ENCODE measurements at places on chromosomes 2 and 18.

- DNase-seq = no peak
Measured at GRCh38 chr2:228945710-228946109, 325.4 kb downstream of the PID1 start.

DNA sequence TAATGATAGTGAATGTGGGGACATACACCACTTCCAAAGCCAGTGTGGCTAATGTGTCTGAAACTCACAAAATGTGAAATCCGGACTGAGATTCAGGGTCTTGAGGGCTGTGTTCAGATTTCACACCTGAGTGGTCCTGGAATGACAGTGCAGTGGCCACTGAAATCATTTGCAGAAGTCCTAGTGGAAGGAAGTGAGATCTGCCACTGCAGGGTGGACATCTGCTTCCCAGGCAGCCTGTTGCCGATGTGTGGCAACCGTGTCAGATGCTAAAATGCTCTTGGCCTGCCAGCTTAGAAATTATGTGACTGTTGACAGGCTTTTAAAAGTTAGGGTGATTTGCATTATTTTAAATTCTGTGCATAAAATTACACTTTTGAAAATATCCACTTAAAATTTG lies 77.8 kb upstream of the TMEM200C start:
- DNase-seq = no peak

GRCh38 chr2:95669441-95669991 lies 77.7 kb downstream of the TRIM43 start:
- DNase-seq = no peak

DNA sequence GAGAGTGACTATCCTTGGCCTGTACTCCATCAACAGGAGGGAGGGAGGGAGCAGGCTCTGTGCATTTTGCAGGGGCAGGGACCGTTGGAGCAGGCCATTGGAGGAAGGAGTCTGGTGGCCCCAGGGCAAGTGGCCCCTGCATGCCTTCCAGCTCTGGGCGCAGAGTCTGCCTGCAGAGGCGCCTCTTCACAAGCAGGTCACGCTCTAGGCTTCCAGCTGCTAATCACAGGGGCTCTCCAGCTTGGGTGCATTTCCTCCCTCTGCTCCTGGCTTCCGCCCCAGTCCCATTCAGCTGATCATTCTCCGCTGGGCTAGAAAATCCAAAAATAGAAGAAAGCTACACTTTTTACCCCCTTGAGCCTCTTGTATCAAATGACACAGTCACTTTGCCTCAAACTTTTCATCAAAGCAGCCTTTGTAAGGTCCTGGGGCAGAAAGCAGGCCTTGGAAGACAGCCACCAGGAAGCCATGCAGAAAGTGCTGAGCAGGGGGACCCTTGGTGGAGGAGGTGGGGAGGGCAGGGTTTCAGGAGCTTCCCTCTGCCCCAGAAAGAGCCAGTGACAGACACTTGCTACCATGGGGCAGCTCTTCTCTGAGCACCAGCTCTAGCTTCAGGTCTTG lies 11.3 kb downstream of the TMEM247 start:
- no peak for DNase-seq

DNA sequence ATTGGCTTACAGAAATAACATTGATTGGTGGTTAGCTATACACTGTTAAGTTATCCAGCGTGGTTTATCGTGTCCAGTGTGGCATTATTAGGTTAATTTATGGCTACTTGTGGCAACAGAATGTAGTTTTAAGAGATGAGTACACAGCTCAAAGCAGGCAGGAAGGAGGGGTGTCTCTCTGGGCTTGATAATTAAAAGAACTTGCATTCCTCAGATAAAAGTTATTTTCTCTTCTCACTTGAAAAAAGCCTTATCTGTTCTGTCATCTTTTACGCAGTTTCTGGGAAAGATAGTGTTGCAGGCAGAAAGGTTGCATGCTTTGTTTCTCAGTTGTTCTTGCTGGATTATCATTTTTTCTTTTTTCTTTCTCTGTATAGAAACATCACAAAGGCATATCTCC lies 154.4 kb upstream of the COL3A1 start:
- no peak for DNase-seq

DNA sequence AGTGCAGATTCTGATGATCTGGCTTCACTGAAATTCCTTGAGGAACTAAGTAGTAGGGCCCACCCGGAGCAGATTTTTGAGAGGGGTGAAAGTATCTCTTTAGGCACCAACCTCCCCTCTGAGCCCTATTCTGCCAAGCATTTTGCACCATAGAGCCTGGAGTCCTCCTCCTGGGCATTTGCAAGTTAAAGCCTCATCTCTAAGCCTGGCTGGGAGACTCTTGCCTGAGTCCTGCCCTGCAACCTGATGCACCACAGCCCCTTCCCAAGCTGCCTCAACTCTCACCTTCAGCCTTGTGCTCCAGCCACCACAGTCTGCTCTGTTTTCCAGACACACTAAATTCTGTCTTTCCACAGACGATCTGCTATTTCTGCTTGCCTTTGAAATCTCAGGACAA lies 79.6 kb upstream of the PKDCC start:
- no peak for DNase-seq
